ENCODE measurements at places on chromosomes 4 and X.

DNA sequence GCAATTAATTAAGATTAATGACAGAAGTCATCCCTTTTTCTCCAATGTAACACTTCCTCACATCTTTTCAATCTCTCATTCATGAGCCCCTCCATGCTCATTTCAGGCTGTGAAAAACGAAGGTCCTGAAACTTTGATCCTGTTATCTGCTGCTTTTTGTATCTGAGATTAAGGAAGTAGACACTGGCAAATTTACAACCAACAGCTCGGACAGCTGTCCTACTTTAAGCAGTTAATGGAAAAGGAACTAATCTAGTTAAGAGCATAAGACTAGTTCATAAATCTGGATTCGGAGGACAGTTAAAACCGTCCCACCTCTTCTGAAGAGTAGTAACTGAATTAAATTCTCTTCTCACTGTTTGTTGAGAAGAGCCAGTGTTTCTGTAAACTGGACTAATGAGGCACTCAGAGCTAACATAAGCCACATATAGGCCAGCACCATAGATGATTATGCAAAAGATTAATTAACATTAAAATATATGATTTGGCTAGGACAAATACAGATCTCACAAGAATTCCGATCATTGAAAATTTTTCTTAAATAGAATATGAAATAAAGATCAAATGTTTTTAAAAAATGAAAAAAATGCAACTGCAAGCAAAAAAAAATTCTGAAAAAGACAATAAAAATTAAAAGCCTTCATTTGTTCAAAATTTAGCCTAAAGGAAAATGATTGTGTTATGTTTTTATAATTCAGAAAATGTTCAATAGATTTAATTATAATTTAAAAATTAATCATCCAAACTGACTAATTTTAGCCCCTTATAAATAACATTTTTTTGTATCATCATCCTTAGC is 114.4 kb downstream of the ANTXR2 start:
- DNase-seq: no peak

- no peak for DNase-seq
Observed at GRCh38 chrX:57313583-57314215, 27.2 kb downstream of the FAAH2 start.

DNA sequence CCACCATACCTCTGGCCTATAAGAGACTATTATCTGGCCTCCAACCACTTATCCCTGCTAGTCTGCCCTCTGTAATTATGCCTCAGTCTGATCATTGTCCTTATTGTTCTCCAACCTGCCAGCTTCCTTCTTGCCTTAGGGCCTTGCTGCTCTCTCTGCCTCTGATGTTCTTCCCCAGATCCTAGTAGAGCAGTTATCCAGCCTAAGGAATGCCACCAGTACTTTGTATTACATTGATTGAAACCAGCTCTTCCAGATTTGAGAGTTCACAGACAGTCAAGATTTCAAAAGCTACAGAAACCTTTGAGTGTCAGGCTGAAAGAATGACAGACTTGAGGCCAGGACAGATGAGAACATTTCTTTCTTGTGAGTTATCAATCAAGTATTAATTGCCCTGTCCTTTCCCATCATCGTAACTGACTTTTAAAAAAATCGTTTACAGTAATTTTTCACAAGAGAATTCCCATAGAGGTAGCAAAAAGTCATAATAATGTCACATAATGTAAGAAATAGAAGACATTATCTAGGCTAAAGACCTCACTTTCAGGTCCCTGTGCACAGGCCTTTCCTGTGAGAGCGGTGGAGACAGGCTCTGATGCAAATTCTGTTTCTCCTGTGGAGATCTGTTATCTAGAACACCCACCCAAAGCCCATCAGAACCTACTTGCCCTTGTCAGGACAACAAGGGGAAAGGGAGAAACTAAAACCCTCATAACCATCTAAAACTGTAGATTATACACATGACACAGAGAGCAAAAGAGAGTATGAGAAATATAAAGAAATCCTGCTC is 64.1 kb upstream of the GUCY1A1 start:
- DNase-seq: no peak

GRCh38 chr4:153074936-153075630 is 129.2 kb upstream of the TRIM2 start:
- DNase-seq: no peak

DNA sequence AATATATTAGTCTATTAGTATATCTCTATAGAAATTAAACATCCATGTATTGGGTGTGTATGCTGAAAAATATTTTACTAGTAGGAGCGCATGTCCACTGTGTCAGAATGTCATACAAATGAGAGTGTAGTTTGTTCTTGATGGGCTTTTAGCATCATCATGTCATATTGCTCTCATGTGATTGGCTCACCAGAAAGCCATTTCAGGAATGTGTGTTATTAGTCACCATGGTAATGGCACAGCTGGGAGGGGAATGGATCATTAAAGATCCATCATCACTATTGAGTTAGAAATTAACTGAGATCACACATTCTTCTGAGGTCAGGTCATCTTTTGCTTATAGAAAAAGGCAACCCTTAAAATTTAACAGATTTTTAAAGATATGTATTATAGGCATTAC is 77.3 kb downstream of the PHEX start:
- DNase-seq: no peak

GRCh38 chrX:108993909-108994308 is 257.5 kb upstream of the IRS4 start:
- no peak for DNase-seq

- DNase-seq: no peak
Observed at GRCh38 chr4:88802138-88802537, 104.5 kb upstream of the NAP1L5 start.

GRCh38 chr4:66246643-66247042 is 576.4 kb upstream of the EPHA5 start:
- DNase-seq: no peak
